ENCODE measurements at places on chromosomes 16 and 17.

GRCh38 chr17:78279360-78279990 is 48.0 kb downstream of the TMEM235 start:
- no peak for DNase-seq

- peak; percentile 91 for DNase-seq
Observed at GRCh38 chr17:74059479-74060240, 143.8 kb upstream of the RPL38 start.

- no peak for DNase-seq
Observed at GRCh38 chr17:40022961-40023541, 7.8 kb downstream of the CSF3 start.

DNA sequence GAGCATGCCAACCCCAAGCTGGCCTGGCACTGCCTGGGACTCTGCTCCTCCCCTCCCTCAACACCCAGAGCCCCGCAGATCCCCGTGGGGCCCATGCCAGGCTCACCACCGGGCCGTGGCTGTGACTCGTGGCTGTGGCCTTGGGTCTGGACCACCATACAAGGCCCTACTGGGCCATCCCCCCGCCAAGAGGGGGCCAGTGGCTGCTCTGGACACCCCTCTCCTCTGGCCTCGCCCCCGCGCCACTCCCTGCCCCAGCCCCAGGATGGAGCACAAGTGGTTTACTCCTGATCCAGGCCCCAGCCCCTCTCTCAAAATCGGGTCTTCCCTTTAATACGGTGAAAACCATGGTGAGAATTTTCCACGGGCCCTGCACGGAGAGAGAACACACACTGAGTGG is 3.0 kb downstream of the PABPN1L start:
- no peak for DNase-seq

- DNase-seq: no peak
Observed at GRCh38 chr16:58563775-58564174, 48.5 kb downstream of the SETD6 start.

- DNase-seq: peak; percentile 5
Observed at GRCh38 chr16:57509231-57509923, 23.1 kb upstream of the DOK4 start.

DNA sequence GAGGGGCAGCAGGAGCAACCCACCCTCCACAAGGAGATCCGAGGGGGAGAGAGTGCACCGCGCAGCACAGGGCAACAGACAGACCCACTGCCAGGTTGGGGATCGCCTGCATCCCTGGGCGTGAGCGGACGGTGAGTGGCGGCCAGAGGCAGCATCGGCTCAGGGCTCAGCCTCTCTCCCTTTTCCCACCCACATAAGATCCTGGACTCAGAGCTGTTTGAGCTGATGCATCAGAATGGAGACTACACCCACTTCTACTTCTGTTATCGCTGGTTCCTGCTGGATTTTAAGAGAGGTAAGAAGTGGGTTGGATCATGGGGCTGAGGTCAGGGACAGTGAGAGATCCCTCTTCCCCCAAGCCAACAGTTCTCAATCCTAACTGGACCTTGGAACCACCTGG is 23.2 kb downstream of the MNT start:
- DNase-seq: no peak

DNA sequence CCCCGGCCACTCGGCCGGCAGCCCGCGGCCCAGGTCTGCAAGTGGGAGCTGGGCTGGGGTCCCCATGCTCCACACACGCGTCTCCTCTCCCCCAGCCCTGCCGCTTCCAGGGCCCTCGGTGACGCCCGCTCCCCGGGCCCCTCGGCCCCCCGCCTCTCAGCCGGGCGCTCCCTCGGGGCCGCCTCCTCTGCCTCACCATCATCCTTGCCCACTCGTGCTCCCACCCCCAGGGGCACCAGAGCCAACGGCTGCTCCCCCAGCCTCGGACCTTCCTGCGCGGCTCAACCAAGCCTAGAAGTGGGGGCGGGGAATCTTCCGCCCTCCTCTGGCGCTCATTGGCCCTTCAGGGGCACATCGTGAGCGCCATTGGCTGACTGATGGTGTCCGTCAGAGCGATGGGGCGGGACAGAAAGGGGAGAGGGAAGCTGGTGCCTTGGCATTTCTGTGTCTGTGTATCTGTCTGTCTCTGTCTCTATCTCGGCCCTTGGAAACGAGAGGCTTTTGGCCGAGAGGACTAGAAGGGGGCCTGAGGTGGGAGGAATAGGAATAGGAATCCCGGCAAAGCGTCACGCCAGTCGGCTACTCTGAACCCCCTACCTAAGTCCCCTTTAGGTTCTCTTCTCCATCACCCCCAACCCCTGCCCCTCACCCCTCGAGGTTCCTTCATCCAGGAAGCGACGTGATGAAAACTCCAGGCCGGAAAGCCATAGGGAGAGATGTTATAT is 88.9 kb downstream of the CDC27 start:
- peak; percentile 95 for DNase-seq

GRCh38 chr17:3924512-3925350 is 8.5 kb upstream of the P2RX1 start:
- DNase-seq: no peak

DNA sequence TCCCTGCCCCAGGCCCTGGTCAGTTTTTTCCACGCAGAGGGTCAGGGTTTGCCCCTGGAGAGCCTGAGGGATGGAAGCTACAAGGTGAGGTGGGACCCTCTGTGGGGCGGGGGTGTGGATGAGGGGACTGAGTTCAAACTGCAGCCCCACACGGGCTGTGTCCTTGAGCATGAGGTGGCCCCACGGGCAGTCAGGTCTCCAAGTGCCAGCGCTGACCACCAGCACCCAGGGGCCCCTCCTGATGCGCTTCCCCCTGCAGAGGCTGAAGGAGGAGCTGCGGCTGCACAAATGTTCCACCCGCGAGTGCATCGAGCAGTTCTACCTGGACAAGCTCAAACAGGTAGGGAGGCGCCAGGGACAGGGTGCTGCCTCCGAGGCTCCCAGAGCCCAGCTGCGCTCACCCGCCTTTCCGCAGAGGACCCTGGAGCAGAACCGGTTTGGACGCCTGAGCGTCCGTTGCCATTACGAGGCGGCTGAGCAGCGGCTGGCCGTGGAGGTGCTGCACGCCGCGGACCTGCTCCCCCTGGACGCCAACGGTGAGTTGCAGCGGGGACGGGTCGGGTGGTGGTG is 4.3 kb downstream of the TSR3 start:
- DNase-seq: no peak

GRCh38 chr16:2003827-2004641 is 5.6 kb downstream of the ZNF598 start:
- peak; percentile 92 for DNase-seq

- no peak for DNase-seq
Observed at GRCh38 chr16:85172455-85173145, 60.3 kb upstream of the CIBAR2 start.

- DNase-seq: no peak
Observed at GRCh38 chr17:49388290-49388640, 26.2 kb upstream of the ZNF652 start.

- peak; percentile 25 for DNase-seq
Observed at GRCh38 chr16:85891033-85891775, 7.8 kb upstream of the IRF8 start.

DNA sequence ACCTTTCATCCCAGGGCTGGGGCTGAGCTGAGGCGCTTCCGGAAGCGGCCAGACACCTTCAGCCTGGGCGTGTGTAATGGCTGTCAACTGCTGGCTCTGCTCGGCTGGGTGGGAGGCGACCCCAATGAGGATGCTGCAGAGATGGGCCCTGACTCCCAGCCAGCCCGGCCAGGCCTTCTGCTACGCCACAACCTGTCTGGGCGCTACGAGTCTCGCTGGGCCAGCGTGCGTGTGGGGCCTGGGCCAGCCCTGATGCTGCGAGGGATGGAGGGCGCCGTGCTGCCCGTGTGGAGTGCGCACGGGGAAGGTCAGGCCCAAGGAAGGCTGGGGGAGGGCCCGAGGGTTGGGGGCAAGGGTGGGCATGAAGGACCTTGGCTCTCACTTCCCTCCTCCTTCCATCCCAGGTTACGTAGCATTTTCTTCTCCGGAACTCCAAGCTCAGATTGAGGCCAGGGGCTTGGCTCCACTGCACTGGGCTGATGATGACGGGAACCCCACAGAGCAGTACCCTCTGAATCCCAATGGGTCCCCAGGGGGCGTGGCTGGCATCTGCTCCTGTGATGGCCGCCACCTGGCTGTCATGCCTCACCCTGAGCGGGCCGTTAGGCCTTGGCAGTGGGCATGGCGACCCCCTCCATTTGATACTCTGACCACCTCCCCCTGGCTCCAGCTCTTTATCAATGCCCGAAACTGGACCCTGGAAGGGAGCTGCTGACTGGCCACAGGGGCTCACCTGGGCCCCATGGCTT is 19.6 kb downstream of the PFAS start:
- DNase-seq: no peak

Data from NCI-H1417 (cell line).